ENCODE measurements at places on chromosomes 6 and 20.

DNA sequence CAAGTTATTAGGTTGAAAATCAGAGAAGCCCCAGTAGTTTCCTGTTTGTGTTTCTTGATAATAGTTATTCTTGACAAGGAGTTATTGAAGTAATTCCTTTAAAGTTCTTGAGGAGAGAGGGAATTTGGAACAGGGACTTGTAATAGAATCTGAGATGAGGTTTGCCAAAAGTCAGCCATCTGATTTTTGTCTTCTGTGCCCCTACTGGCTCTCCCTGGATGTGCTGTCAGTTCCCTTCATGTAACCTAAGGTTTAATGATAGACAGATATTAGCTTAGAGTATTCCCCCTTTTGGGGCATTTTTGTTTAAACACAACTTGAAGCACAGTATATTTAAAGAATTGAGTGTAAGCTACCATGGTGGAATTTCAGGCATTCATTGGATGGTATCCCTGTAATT lies 71.4 kb downstream of the CARMIL1 start:
- DNase-seq, result no peak

DNA sequence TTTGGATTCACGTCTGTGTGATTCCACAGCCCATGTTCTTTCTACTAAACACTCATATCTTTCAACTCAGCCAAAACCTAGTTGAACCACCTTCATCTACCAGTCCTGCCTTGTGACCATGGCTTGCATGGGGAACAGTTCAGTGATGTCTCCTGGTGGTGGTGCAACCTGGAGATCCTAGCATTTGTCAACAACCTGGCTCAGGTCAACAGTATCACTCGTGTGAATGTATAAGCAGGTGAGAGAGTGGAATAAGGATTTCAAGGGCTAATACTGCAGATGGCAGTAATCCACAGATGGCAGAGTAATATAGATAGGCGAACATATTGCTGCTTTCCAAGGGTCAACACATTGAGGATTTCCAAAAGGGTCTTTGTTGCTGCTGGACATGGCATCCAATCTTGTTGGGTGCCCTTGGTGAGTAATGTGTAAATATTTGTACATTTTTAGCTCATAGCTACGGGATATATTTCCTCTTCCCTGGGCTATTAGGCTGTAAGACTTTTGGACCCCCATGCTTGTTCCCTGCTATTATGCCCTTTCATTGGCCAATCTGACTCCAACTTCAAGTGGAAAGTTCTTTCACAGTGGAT lies 13.4 kb downstream of the PBOV1 start:
- no peak for DNase-seq

DNA sequence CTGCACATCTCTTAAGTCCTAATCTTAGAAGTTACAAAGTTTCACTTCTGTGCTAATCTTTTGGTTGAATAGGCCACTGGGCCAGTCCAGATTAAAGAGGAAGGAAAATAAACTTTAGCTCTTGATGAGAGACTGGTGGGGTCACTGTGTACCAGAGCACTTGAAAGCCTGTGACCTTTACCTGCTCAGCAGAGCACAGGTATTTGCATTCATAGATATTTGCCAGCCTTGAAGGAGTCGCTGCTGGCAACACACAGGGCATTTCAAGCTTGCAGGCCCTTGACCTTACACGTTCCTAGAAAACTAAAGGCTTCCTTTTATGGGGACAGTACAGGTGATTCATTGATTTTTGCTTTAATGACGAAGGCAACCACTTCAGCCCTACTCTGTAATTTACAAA lies 108.4 kb upstream of the SLC22A23 start:
- no peak for DNase-seq

DNA sequence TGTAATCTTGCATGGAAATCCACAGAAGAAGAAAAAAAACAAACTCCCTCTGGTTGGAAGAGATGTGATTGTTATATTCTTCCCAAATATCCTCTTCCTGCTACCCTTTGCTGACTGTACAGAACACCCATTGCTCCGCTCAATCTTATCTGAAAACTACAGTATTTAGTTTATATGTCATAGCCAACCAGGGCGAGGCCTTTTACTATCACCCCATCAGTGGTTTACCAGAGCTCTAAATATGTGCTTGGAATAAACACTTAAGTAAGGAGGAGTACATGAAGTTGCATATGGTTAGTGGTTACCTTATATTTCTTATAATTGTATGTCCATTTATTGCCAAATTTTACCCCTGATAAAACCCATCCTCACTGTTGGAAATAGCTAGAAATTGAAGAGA lies 12.2 kb downstream of the PRL start:
- DNase-seq, result no peak

GRCh38 chr6:144597511-144597910 lies 312.4 kb downstream of the UTRN start:
- no peak for DNase-seq

- no peak for DNase-seq
Observed at GRCh38 chr20:37803438-37804307, 99.3 kb upstream of the VSTM2L start.

GRCh38 chr6:156701966-156702365 lies 75.2 kb upstream of the ARID1B start:
- DNase-seq, result no peak

DNA sequence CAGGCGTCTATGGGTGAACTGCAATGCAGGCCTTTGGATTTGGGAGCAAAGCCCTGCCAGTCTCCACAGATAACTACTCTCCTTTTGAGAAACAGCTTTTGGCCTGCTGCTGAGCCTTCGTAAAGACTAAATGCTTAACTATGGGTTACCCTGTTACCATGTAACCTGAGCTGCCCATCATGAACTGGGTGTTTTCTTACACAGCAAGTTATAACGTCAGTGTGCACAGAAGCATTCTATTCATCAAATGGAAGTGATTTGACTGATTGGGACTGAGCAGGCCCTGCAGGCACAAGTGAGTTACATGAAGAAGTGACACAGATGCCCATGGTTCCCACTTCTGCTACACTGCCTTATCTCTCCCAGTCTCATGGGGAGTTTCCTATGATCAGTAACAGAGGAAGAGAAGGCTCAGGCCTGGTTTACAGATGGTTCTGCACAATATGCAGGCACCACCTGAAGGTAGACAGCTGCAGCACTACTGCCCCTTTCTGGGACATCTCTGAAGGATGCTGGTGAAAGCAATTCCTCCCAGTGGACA lies 319.1 kb downstream of the CD83 start:
- DNase-seq, result no peak

DNA sequence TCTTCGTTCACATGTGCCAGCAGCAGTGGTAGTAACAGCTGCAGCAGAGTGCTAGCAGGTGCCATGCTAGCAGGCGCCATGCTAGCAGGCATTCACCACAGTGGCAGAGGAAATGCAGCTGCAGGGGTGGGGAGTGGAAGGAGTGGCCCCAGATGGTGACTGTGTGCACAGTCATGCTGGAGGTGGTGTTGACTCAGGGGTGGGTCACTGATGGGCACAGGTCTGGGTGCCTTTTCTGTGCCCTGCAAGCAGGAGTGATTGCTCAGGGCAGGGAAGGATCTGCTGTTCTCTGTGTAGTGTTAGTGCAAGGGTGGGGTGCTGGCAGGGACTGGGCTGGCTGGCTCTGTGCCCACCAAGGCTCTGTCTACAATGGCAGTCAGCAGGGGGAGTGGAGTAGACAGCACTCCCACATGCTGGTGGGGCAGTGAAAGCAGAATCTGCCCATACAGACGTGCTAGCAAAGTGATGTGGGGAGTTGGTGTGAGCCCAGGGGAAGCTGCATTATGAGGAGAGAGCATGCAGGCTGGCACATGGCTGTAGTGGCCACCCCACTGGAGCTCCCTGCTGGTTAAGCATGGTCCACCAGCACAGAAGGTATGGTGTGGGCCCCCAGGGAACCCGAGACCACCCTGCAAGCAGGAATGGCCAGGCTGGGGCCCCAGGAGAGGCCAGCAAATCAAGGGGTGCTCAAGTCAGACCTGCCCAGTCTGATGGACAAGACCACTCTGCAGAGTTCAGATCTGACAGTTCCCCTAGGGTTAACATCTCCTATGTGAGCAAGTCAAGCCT lies 11.4 kb upstream of the TSPYL4 start:
- DNase-seq, result no peak
